ENCODE measurements at places on chromosomes 3 and 15.

DNA sequence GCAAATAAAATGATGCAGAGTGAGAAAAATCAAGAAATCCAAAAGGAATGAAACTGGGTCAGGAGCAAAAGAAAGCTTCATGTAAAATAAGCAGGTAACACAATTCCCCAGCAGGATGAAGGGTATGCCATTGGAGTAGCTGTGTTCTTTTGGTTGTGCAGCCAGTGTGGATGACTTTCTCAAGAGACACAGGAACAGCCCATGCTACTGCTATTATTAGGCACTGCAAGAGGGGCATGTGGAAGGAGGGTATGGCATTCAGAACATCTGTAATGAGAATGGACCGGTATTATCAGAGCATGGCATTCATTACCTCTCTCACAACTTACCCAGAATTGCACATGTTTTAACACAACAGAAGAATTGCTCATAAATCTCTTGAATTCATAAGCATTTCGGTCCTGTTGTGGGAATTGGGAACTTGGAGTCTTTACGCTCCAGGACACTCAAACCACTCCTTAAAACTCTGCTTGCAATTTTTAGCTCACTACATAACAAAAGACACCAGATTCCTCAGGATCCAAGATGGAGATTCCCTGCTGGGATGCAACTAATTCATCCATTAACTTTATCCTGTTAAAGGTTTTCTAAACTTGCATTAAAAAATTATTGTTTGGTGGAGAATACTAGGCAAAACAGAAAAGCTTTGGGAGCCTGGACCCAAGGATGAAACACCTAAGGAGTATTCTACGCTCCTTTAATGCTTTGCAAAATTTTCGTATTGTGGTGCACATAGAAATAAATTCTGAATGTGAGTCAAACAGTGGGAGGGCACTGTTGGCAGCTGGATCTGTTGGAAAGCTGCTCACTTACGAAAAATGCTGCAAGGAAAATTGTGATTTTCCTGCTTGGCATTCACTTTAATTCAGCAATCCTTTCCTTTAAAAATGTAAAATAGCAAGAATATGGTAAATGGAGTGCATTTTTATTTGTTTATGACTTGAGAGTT, 34.6 kb upstream of the CDIN1 start:
- no peak for DNase-seq

DNA sequence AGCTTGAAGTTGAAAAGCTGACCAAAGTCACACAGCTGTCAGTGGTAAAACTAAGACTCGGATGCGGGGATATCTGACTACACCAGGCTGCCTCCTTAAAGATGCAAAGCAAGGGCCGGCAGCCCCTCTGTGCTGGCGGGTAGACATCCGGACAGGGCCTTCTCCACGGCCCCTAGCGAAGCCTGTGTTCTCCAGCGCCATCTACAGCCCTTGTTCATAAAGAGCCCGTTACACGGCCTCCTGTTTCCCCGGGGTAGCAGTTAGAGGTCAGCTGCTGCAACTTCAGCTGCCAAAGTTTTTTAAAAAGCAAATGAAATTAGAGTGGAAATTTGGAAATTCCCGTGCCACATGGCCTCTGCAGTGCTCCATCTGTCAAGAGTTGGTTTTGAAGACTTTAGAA, 383.0 kb downstream of the TBL1XR1 start:
- DNase-seq: no peak

DNA sequence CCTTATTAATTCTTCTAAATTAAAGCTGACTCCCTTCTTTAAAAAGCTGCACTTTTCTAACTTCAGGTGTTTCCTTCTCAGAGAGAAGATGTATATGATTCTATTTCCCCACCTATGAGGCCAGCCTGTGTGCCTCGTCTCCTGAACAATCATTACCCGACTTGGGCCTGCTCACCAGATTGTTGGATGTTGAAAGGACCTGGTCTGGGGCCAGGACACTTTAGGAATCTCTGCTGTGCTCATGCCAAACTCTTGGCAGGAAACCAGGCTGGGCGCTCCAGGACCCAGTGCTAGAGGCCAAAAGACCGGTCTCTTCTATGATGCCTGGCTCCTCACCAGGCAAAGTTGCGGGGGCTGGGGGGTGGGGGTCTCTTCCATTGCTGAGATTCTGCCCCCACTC, 16.9 kb upstream of the LRRC31 start:
- DNase-seq: no peak

DNA sequence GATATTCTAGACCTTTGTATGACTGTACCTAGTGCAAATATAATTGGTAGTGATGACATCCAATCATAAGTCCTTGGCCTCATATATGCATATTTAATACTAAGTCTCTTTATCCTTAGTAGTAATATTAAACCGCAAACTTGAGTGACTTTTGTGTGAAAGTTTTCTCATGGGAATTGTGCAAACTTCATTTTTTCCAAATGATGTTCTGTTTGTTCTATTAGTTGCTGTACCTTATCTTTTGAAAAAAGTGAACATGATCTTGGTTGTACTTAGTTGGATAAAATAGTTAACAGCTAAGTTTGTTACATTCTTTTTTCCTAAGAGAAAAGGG, 43.2 kb downstream of the TMEM45A start:
- DNase-seq: no peak

DNA sequence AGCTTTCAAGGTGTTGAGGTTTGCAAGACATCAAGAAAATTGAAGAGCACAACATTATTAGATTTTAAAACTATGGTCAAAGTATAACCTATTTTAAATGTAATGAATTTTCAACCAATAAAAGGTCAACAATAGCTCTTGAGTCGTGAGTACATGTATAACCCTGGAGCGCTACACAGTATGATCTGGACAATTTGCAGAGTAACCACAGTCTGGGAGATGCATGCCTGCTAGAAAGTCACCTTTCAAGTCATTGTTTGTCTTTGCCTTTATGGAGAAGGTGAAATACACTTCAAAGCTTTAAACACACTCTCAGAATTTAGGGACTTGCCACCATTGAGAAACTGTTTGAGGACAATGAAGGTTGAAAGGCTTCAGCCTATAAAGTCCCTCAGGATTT, 112.6 kb upstream of the ALCAM start:
- no peak for DNase-seq

DNA sequence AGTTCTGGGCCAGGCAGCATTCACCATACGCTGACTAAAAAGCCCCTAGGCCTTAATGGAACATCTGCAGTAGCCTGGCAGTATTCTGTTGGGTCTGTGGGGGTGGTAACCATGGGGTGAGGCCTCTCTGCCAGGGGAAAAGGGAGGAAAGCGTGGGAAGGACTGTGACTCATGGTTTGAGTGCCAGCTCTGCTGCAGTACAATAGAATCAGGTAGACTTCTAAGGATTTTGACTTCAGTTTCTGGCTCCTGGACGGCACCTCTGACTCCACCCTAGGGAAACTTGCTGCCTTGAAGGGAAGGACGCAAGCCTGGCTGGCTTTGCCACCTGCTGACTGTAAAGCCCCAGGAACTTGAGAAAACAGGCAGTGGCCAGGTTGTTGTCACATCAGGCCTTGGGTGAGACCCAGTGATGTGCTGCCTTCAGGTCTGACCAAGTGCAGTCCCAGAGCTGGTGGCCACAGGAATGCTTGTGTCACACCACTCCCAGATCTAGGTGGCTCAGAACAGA, 148.6 kb downstream of the SUCNR1 start:
- DNase-seq: no peak

DNA sequence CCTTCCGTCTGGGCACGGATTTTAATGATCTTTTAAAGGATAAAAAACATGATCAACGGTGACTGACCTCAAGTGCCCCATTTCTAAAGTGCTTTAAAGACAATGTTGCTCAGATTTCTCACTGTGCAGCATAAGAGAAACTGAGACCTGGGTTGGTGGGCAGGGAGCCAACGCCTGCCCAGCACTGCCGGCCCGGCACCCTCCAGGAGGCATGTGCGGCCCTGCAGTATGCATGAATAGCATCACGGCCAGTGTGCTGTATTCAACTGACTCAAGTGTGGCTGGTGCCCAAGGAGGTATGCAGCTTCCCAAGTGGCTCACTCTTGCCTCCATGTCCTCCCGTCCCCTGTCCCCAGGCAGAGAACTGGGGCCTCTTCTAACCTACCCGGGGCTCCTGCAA, 30.3 kb downstream of the SEC61A1 start:
- DNase-seq: no peak

DNA sequence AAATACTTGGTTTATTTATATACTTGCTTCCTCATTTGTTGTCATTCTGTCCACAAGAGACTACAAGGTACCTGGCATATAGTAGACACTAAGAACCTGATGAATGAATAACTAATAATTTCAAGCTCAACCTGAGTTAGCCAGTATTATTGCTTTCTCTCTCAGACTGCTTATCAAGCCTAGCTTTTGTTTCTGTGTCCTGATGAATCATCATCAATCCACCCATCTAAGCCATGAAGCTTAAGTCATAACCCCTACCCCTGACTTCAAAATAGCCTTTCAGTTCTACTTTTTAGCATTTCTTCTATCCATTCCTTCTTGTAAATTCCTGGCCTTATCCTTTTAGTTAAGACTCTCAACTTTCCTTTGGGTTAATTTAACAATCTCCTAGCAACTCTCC, 420.8 kb downstream of the EPHA6 start:
- DNase-seq: no peak

- no peak for DNase-seq
Observed at GRCh38 chr3:102802819-102803420, 368.1 kb downstream of the ZPLD1 start.

GRCh38 chr3:190224863-190225692, 97.2 kb downstream of the CLDN1 start:
- no peak for DNase-seq

DNA sequence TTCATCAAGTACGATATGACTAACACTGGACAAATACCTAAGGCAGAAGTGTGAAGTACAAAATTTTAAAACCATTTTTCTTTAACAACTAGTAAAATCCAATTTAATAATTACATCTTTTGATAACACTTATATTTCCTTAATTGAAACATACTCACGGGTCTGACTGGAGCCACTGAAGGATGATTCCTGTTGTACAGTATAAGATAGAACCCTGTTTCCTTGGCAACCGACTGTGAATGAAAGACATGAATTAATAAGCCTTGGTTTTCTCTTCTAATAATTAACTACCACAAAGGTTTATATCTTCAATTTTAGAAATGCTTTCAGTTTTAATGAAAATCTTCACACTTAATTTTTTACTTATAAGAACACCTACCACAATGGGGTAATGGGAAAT, 19.4 kb downstream of the DHX36 start:
- no peak for DNase-seq

DNA sequence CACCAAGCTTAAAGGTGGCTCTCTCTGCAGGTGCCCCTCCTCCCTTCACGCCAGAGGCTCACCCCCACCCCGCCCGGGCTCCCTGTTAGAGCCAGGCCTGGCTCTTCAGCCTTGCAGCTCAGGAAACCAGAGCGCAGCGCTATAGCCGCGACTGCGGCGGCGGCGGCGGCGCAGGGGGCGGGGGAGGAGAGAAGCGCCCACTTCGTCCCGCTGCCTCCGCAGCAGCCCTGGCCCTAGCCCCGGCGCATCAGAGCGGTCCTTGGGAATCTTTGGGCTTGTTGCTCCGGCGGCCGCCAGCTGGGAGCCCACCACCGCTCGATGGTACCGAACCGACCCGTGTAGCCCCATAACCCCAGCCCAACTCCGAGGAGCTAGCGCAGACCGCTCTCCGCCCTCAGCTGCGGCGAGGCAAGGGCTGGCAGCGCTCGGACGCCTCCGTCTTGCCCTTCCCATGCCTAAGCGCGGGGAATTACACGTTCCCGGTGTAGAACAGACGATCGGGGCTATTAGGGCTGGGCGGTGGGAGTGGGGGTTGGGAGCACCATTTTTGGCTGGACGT, 1.2 kb downstream of the RASGRF1 start:
- no peak for DNase-seq

DNA sequence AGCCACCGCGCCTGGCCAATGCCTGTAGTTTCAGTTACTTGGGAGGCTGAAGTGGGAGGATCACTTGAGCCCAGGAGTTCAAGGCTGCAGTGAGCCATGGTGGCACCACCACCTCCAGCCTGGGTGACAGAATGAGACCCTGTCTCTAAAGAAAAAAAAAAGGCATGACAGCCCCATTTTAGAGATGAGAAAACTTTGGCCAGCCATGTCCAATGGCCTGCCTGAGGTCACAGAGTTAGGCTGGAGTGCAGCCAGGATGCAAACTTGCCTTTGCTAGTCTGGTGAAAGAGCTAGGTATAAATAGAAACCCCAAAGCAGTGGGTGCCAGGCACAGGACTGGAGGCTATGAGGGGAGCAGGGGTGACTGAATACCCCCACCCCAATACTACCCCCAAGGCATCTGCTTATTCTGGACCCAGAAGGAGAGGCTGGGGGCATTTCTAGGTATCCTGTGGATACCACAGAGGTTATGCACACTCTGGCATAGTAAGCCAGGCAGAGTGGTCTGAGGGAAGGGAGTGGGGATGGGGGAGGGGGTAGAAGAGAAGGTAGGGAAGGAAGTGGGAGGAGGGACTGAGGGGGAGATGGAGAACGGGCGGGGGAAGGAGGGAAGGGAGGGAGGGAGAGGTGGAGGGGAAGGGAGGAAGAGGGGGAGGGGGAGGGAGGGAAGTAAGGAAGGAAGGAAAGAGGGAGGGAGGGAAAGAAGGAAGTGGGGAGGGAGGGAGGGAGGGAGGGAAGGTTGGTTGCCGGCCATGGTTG, 16.2 kb upstream of the C15orf39 start:
- DNase-seq: no peak

- no peak for DNase-seq
Observed at GRCh38 chr3:38102444-38102814, 34.5 kb downstream of the ACAA1 start.

DNA sequence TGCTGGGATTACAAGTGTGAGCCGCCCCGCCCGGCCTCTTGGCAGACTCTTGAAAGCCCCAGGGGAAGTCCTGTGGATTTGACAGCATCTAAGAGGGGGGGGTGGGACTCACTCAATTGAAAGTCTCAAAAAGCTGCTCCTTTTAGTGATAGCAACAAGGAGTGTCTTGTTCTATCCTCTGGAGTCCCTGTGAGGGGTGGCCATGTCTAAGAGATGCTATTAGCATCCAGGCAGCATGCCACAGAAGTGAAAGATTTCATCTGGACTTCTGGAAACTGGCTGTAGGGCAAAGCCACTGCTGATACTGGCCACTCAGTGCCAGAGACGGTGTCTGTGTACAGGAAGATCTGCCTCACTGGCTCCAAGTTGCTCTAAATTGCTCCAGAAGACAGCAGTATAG, 74.0 kb downstream of the DHX36 start:
- no peak for DNase-seq

- no peak for DNase-seq
Observed at GRCh38 chr3:15903759-15904720, 106.3 kb upstream of the ANKRD28 start.

DNA sequence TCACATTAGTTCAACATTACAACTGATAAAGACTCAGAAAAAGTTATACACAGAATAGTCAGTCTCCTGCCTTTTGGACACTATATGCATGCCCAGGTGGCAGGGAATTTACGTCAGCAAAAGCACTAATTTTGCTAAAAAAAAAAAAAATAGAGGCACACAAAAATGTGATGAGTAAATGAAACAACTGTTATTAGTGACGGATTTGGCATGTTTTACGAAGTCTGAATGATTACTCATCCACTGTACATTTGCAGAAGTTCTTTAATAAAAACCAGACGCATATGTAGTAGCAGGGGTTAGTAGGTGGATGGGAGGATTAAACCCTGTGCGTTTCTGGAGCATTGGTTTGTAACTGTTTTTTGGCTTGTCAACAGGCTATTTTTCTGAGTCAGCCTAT, 99.0 kb downstream of the MITF start:
- DNase-seq: no peak

- peak; percentile 19 for DNase-seq
Observed at GRCh38 chr15:45456212-45457106, 66.1 kb downstream of the SLC30A4 start.
